ENCODE measurements at places on chromosomes 5 and 9.

DNA sequence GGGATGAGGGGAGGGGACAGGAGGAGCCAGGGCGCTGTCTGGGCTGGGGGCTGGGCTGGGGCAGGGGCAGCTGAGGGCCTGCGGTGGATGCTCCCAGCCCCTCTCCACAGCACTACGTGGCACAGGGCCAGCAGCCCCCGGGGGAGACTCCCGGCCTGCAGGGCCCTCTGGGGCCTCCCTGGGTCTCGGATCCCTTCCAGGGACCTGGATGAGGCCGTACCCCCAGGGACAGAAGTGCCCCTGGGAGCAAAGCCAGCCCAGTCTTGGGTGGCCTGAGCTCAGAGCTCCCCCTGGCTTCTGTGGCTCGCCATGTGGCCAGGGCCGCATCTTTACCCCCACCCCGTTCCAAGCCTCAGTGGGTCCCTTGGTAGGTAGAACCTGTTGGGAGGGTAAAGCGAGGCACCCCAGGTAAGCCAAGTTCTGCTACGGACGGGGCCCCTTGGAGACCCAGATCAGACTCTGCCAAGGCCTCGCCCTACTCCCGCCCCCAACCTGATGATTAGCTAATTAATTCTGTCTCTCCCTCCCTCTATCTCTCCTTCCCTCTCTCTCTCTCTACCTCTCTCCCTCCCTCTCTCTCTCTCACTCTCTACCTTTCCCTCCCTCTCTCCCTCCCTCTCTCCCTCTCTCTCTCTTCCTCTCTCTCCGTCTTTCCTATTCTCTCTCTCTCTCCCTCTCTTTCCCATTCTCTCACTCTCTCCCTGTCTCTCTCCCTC lies 24.3 kb downstream of the KCNT1 start:
- DNase-seq, result no peak

- DNase-seq, result no peak
Observed at GRCh38 chr5:58731641-58732040, 148.8 kb downstream of the RAB3C start.

DNA sequence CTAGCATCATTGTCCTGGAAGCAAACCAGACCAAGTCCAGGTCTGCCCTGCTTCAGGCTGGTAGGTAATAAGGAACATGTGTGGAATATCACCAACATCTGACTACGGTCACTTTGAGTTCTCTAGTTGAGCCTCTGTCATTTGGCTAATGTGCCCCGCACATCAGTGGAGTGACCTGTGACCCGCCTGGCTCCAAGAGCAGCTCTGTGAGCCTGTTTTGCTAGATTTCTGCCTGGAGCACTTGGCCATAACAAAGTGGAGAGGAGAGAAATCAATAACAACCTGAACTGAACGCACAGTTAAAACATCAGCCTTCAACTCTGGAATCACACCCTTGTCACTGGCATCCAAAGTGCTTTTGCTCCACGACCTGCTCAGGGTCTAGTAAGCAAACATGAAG lies 115.7 kb downstream of the PPP2R2B start:
- no peak for DNase-seq

- no peak for DNase-seq
Observed at GRCh38 chr5:96821260-96821916, 13.6 kb upstream of the ERAP1 start.

DNA sequence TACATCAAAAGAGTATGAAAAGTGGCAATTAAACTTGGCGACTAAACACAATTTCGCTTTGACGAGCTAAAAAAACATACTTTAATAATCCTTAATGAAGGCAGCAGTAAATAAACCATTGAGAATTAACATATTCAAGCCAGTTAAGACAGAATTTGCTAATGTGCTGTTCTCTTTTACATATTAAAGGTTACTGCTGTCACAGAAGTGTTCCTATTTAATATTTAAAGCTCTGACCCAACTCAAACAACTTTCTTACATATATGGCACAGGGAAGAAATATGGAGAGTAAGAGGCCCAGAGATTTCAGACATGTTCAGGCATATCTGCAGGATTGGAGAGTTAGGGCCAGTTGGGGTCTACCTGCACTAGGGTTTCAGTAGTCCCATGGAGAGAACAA lies 16.7 kb upstream of the DENND4C start:
- no peak for DNase-seq

GRCh38 chr5:32406650-32407049 lies 37.9 kb downstream of the ZFR start:
- DNase-seq, result no peak

DNA sequence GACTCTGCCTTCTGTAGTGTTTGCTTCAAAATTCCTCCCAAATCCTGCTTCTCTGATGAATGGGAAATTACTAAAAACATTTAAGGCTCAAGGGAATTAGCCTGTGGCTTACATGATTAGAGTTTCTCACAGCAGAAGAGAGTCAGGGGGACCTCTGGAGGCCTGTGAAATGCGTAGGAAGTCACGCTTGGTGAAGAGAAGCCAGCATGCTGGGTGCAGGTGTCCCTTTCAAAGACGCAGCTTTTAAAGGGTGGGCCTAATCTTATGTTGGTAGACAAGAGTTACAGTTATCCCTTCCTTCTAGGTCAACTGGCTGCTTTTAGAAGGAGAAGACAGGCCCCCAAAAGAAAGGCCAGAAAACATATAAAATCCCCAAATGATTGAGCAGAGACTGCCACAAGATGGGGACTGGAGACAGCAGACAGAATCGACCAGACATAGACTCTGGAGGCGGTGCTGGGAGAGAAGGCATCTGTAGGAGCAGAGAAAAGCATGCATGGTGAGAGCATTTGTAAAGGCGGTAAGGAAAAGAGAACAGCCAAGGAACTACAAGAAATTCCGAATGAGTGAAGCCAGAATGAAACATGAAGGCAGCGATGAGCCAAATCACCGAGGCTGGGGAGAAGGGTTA lies 42.3 kb downstream of the B4GALT1 start:
- no peak for DNase-seq

DNA sequence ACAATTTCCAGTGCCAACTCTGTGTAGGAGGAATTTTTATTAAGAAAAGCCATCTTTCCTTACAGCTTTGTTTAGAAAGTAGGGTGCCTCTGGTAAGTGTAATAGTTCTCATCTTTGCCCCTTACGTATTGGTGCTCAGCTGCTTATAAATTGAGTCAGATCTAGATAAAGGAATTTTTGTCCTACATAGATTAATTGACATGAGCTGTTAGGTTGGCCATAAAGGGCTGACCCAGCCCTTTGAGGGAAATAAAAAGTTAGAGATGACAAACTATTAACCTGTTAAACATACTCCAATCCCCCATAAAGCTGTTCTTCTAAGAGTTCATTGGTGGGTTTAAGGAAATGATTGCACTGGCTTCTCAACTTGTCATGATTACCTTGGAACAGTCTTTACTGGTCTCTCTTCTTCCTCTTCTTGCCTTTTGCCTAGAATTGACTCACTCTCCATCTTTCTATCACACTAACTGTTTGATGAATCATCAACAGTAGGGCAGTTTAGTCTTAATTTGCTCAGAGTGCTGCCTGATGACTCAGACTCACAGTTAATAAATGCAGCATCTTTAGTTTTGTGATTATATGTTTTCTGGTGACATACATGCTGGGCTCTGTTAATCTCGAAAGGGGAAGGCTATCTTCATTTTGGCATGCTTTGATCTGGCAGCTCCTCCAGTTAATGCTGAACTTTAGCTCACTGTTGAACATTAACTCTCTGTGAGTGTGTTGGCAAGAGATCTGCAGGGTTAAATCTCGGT lies 51.7 kb downstream of the ARHGAP26 start:
- no peak for DNase-seq

DNA sequence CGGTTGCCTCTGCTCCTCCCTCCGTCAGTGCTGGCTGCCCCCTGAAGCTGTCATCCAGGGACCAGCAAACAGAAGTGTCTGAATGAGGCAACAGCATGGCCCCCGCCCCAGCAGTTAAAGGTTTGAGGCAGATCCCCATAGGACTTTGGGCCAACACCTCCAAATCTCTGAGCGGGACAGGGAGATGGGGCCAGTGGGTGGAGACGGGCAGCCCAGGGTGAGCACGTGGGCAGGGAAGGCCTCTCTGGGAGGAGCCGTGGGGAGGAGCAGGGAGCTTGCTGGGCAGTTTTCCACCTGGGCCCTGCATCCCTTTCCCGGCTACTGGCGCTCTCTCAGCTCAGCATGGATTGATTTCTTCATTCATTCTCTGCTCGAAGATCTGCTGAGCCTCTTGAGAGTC lies 39.1 kb upstream of the NOTCH1 start:
- DNase-seq, result no peak

- no peak for DNase-seq
Observed at GRCh38 chr5:9716838-9717281, 86.7 kb upstream of the TAS2R1 start.

DNA sequence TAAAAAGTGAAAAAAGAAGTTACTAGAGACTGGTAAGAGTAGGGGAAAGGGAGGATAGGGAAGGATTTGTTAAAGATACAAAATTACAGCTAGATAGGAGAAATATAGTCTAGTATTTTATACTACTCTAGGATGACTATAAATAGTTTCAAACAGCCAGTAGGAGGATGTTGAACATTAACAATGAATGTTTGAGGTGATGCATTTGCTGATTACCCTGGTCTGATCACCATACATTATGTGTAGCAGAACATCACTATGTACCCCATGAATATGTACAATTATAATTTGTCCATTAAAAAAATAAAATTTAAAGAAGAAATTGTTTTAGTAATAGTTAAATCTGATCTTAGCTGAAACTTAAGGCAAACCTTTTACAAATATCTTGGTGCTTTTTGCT lies 302.6 kb downstream of the ARHGAP26 start:
- no peak for DNase-seq

- DNase-seq, result no peak
Observed at GRCh38 chr5:125461641-125462072, 715.2 kb upstream of the ZNF608 start.

Data from activated CD8-positive, alpha-beta memory T cell treated with anti-CD3 and anti-CD28 coated beads for 48 hours (primary cell).